Substantia nigra (tissue), 51 donors: ENCODE measurements at places on chromosomes 4 and X.

- no peak for DNase-seq
Observed at GRCh38 chrX:153592091-153592833, 6.7 kb downstream of the CCNQ start.

DNA sequence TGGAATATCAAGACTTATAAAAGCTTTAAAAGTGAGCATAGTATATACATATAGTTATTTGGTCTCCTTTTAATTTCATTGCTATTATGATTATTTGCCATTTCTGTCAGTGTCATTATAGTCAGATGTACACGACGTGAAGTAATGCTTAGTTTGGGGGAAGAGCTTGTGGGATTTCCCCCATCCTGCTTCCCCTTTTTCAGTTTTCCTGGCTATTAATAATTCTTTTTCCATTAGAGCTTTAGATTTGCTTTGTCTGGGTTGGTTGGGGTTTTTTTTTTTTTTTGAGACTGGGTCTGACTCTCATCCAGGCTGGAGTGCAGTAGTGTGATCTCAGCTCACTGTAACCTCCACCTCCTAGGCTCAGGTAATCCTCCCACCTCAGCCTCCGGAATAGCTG, 5.4 kb downstream of the ABCE1 start:
- no peak for DNase-seq

GRCh38 chr4:168641811-168642140, 144.9 kb downstream of the PALLD start:
- DNase-seq, result no peak

- DNase-seq, result peak; percentile 5
Observed at GRCh38 chr4:92333016-92333415, 29.2 kb downstream of the GRID2 start.

DNA sequence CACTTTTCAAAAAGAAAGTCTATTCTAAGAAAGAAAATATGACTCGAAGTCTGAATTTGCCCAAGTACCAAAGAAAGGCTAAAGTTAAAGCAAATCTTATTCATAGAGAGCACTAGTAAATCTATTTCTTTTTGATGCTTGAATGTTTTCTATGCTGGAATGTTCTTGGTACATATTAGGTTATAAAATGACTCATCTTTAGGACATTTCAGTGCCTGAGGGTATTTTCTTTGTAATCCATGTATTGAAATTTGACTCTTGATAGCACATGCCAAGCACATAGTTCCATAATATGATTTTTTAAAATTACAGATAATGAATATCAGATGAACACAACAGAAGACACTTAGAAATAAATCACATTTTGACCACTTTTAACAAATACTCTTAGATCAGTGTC, 232.8 kb downstream of the TRIML1 start:
- DNase-seq, result no peak

DNA sequence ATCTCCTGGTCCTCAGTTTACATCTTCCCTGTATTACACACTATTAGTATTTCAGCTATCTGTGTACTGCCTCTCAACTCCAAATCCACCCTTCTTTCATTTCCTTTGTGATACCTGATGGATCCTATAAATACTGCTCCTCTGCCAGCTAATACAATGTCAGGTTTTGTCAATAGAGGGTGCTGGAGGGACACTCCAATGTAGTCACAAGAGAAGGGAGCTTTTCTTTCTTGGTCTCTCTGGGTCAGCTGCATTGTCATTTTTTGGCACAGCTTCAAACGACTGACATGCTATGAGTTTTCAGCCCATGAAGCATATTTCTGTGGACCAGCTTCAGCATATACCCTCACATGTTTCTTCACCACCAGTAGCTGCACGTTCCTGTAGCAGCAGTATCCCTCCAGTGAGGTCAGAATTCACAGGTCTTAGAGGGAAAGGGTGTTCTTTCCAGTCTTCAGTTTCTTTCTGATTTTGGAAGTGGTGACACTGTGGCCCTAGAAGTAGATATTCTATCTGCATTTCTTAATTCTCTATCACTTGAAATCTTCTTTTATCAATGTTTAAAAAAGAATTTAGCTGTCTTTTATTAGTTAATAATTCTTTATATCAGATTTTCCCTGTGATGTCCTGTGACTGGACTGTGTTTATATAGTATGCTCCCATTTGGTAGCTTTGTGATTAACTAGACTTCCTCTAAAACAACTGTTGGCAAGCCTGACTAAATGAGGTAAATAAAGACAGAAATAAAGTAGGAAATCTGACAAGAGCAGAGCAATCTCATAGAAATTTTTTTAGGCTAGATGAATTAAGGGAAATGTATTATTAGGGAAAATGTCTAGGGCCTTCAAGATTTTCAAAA, 60.6 kb downstream of the GABRA2 start:
- DNase-seq, result peak; percentile 0

DNA sequence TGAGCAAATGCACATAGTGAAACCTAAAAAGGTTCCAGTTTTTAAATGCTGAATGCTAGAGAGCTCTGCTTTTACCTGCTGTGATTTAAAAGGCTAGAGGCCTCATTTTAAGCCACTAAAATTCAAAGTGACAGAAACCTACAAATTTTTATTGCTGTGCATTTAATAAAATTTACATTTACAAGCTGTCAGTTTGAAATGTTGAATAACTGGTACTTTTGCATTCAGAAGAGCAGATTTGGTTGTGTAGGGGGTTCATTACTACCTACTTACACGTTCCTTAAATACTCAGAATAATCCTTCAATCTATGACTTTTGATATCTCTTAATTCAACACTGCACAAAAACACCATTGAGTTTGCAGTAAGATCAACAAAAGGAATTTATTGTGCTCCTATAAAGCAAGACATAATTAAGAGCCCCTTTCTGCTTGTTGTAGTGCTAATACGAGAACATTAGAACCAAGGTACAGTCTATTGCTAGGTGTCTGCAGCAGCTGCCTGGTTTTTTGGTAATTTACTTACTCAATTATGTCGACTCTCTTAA, 27.9 kb downstream of the NKX3-2 start:
- DNase-seq, result no peak

DNA sequence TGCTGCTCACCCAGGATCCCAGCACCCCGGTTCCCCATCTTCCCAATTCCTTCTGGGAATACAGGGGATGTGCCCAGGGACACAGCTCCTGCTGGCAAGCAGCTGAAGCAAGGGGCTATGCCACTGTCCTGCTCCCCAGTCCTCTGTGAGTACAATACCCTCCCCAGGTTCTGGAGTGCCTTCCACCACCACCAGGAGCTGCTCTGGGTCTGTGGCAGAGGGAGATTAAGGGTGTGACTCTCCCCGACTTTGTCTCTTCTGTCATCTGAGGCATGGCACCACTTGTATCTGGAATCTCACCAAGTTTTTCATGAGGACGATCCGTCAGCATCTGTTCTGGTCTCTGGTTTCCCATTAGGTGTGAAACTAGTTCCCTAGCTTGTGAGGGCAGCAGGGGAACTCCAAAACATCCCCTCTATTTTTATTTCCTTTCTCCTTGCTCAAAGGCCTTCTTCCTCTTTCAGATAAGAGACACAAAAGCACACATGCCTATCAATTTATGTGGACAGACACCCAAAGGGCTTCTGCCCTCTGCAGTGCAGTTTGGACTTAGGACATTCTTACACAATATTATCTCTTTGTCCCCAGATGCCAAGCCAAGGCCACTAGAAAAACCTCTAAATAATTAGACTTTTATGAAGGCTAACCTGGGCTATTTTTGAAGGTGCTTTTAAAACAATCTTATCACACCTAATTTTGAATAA, 26.8 kb downstream of the MGST2 start:
- DNase-seq, result no peak

DNA sequence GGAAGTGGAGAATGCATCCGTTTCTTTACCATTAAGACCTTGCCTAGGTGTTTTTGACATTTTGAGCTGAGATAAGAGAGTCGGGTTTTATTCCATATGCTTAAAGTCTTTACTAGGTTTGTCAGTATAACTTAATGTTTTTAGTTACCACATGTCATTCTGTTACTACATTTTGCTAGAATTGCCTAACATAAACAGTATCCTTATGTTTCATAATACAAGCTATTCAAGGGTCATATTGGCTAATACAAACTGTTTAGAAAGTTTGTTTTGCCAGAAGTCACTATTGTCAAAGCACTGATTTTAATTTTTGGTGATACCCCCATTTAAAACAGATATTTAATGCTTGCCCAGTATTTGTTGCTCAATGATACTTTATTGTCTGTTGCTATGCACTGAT, 427.7 kb upstream of the MAGEB2 start:
- no peak for DNase-seq

GRCh38 chr4:47084111-47084510, 52.7 kb downstream of the GABRB1 start:
- no peak for DNase-seq

- DNase-seq, result no peak
Observed at GRCh38 chrX:56791456-56791855, 62.4 kb downstream of the NBDY start.

DNA sequence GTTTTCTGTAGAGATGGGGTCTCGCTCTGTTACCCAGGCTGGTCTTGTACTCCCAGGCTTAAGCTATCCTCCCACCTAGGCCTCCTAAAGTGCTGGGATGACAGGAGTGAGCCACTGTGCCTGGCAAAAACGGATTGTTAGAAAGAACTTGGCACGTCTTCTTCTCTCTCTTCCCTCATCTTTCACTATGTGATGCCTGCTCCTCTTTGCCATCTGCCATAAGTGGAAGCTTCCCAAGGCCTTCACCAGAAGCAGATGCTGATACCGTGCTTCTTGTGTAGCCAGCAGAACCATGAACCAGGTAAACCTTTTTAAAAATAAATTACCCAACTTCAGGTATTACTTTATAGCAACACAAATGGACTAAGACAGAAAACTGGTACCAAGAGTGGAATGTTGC, 36.9 kb upstream of the HUWE1 start:
- no peak for DNase-seq

GRCh38 chr4:8853249-8853648, 18.4 kb downstream of the HMX1 start:
- no peak for DNase-seq

- DNase-seq, result no peak
Observed at GRCh38 chrX:111395149-111395548, 16.8 kb downstream of the DCX start.

DNA sequence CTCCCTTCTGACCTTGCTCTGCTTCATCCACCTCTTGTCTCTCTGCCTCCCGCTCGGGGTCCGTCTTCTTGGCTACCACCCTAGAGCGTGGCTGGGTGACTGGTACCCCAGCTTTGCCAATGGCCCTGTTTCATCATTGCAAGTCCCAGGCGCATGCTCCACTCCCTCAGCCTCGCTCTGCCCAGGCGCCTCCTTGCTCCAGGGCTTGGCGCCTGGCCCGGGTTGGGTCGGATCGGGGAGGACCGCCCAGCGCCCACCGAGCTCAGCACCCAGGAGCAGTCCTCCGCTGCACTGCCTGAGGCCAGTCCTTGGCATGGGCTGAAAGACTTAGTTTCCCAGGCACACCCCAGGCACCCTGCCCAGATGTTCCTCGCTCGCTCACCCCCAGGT, 577 bp downstream of the BGN start:
- DNase-seq, result peak; percentile 43

- DNase-seq, result no peak
Observed at GRCh38 chr4:117777721-117778120, 256.6 kb upstream of the NDST3 start.

DNA sequence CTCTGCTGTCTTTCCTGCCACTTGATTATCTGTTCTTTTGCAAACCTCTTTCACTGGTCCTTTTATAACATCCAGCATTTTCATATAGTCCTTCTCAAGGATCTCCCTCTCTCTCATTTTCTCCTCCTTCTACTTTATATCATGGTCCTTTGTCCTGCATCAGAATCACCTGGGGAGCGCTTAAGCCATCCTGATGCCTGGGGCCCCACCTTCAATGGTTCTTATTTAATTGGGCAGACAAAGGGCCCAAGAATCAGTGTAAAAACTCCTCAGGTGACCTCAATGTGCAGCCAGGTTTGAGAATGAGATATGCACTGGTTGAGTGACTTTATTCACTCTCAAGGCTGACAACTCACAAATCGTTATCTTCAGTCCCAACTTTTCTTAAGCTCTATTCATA, 283.9 kb downstream of the UNC5C start:
- DNase-seq, result no peak

GRCh38 chrX:28058901-28059300, 77.7 kb upstream of the DCAF8L1 start:
- no peak for DNase-seq

- DNase-seq, result no peak
Observed at GRCh38 chr4:86615501-86615900, 21.4 kb downstream of the PTPN13 start.

- DNase-seq, result no peak
Observed at GRCh38 chr4:184193556-184194525, 23.8 kb downstream of the ENPP6 start.

- no peak for DNase-seq
Observed at GRCh38 chr4:152342293-152342692, 193.6 kb downstream of the FBXW7 start.

DNA sequence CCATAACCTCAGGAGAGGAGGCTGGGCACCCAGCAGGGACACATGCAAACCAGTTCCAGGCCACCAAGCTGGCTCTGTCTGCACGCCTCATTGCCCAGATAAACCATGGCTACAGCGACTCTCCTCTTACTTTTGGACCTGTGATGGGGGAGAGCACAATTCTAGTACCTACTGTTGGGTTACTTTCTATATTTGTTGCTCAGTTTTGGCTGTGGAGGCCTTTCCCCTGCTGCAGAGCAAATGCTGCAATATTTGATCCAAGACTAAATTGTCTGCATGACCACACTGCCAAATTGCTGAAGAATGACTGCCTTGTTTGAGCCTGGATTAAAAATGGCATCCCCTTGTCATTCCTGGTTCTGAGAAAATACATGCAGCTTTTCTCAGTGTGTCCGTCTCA, 253.5 kb downstream of the ARHGAP10 start:
- DNase-seq, result no peak

GRCh38 chr4:74441744-74442143, 3.2 kb upstream of the AREG start:
- no peak for DNase-seq

GRCh38 chr4:43716721-43717395, 731.8 kb downstream of the KCTD8 start:
- no peak for DNase-seq

DNA sequence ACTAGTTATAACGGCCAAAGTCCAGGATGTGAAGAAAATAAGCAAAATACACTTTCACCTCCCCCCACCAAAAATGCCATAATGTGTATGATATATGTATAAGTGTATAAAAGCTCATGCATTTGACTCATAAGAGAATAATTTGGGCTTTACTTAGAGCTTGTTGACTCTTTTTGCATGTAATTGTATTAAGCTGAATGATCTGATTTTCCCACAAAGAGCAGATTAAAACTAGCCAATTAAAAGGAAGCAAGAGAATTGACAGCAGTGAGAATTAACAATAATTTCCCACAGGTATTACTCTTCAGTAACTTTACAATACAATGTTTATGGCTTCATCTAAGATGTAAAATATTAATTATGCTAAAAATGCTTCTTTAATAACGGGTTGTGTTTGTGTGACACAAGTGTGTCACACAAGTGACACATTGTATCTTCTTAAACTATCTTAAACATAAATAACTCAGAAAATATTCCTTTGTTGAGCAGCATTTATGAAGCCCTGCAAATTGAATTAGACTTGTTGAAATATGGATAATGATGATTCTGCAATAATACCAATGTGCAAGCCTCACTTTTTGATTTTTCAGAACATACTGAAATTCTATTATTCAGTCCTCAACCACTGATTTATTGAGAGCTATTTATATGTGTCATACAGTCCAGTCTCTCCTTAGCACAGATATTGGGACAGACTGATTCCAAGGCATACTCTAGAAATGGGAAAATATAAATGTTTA, 134.5 kb downstream of the SLIT2 start:
- no peak for DNase-seq
